Smooth muscle cell of the brain vasculature (primary cell): ENCODE measurements at places on chromosomes 7 and 10.

GRCh38 chr7:130951303-130951975 is 217.4 kb upstream of the KLF14 start:
- no peak for DNase-seq

DNA sequence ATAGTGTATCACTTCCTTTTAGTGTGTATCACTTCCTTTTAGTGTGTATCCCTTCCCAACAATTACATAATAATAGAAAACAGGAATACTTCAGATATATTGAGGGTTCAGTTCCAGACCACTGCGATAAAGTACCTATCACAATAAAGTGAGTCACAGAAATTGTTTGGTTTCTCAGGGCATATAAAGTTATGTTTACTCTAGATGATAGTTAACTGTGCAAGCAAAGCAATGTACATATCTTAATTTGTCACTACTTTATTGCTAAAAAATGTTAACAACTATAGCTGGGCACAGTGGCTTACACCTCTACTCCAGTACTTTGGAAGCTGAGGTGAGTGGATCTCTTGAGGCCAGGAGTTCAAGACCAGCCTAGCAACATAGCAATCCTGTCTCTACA is 938.4 kb downstream of the CCSER2 start:
- DNase-seq: no peak

GRCh38 chr7:4999369-4999950 is 40.5 kb upstream of the MMD2 start:
- no peak for DNase-seq

DNA sequence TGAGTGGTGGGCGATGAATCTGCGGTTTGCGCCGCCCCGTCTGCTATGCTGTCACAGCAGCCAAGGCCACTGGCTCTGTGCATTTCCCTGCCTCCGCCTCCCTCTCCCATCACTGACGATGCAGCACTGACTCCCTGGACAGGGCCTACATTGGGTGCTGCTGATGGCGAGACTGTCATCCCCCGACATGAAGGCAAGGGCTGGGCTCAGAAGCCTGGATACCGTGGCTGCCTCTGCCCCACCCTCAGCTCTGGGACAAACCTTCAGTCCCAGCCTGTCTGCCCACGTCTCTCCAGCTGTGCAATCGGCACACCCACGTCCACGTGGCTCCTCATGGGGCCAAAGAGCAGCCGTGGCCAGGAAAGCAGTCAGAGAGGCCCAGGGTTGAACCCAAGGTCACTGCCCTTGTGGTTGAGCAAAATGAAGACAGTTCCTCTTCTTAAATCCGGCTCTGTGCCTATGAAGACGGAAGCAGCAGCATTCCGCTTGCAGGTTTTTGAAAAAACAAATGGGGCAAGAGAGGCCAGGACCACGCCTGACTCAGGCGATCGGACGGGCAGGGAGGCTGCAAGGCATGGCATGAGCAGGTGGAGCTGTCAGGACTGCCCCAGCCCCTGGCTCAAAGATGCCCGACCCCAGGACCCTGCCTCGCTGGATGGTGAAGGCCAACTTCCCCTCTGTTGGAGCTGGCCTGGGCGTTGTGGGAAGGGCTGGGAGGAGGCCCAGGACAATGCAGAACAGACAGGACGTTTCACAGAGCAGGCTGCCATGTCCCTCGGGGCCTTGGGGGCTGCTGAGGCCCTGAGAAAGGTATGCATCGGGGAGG is 517.5 kb downstream of the DNAJB6 start:
- DNase-seq: no peak

- no peak for DNase-seq
These were observed 304.2 kb downstream of the CDC14C start for GRCh38 chr7:49228426-49229098.

- peak; percentile 17 for DNase-seq
These were observed 43.7 kb downstream of the DNAJB9 start for GRCh38 chr7:108613147-108613948.

DNA sequence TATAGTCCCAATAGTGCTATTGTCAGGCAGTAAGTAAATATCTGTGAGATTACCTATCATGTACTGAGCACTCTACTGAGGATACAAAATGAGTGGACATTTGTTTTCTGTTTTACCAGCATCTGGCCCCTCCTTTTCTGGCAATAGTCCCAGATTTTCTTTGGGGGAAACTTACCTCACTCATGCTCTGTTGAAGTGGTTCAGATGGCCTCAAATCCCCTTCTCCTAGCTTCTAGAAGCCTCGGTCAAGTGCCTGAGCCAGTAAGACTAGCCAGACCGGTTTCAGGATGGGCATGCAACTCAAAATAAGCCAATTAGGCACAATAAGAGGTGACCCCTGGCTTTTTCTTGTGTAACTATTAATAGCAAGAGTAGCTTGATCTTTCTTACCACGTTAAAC is 19.7 kb downstream of the TRDMT1 start:
- DNase-seq: no peak

DNA sequence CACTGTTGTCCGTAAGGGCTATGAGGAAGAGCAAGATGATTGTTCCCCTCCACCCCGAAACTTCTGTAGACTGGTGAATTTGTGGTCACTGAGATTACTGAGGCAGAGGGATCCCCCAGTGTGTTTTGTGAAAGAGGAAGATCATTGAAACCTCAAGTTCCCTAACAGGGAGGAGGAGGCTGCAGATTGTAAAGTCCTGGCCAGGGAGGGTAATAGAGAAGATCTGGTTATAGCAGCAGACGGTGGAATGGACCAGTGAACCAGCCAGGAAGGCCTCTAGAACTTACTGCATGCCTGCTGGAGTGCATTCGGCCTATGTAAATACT is 31.1 kb downstream of the LMTK2 start:
- no peak for DNase-seq

- DNase-seq: no peak
These were observed 921.5 kb downstream of the TYW1 start for GRCh38 chr7:67918158-67918557.

DNA sequence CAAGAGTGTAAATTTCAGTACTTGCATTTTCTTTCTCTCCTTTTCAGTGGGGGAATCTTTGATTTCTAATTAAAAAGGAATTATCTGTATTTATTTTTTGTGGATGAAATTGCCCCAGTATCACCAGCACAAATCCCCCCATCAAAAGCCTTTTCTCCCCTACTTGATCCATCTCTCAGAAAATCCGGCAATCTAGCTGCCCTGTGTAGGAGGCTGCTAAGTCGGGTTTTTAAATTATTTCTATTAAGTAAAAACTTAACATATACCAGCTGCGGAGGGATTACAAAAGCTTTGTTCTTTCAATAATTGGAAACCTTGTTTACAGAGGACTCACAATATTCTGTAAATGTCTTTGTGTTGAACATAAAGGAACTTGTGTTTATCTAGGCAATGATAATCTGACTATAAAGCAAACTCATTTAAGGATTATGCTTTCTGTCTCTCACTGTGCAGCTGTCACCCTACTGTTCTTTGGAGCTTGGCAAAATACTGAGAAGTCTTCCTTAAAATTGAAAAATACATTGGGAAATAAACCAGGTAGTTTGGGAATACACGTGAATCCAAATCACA is 177.4 kb upstream of the PRR15 start:
- no peak for DNase-seq

DNA sequence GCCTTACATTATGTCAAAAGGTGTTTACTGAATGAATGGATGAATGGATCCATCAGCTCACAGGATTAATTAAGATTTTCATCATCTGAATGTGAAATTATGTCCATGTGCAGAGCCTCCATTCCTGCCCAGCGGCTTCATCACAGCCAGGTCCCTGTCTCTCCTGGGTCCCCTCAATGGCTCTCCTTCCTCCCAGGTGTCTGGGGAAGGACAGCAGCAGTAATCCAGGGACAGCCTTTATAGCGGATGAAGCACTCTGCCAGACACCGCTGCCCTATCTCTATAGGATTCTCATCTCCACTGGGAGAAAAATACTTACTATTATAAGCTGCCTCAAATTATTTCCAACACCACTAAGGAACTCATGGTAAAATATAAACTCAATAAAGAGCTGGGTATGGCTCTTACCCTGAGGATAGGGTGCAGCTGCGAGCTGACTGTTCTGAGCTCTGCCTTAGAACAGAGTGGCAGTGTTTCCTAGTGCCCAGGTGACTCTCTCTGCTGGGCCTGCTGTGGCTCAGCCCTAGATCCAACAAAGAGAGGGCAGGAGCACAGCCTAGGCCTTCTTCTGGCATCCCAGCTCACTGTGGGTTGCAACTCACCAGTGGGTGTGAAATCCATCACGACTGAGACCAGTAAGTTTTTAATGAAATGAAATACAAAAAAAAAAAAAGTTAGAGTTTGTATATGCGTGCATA is 38.3 kb downstream of the GPRIN2 start:
- no peak for DNase-seq
